ENCODE measurements at places on chromosomes 5 and 9.

DNA sequence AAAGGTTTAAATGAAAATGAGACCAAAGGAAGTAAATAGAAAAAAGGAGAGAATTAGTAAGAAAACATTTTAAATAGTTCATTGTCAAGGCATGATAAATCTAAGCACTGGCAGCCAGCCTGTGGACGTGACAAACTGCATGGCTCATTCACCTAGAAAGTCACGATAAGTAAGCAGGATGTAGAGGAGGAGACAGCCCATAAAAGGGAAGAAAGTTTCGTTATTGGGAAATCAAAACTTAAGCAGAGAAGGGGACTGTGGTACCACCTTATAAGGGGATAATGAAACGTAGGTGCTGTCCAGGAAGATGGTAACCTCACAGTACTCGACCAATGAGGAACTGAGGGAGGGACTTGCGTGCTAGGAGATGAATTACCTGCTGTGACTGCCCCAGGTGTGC, 494.5 kb upstream of the GRAMD2B start:
- no peak for DNase-seq

DNA sequence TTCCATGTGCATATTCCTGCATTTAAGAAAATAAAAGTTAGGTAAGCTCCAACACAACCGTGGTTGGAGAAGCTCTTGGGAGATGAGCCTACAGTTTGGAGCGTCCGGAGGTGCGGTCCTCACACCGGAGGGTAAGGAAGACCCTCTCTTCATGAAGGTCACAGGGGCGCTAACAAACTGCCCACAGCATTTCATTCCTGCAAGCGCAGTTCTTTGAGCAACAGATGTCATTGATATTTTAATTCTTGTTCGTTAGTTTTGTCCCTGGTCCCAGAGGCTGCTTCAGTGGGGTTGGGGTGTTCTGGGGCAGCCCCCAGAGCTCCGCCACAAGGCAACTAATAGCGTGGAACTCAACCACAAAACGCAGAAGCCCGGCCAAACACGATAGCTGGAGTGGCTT, 376.2 kb downstream of the IRX2 start:
- DNase-seq, result no peak

DNA sequence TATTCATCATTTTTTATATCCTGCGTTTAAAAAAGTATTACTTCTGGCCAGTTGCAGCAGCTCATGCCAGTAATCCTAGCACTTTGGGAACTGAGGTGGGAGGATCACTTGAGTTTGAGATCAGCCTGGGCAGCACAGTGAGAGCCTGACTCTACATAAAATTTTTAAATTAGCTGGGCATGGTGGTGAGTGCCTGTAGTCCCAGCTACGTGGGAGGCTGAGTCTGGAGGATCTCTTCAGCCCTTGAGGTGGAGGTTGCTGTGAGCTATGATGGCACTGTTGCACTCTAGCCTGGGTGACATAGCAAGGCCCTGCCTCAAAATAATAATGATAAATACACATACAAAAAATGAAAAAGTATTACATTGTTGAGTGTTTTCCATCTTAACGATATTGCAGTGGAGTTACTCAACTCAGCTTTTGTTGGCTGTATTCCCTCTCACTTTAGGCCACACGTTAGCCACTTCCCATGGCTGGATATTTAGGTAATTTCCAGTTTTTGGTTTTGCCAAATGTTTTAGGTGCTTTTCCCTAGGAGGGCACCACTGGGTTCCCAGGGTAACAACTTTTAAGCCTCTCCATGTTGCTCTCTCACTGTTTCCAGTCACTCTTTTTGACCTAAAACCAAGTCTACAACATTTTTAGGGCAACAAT, 20.6 kb downstream of the SHB start:
- no peak for DNase-seq

GRCh38 chr5:155605920-155606319, 592.4 kb downstream of the KIF4B start:
- DNase-seq, result no peak

- DNase-seq, result no peak
Measured at GRCh38 chr5:167217097-167217743, 1074.2 kb upstream of the WWC1 start.

DNA sequence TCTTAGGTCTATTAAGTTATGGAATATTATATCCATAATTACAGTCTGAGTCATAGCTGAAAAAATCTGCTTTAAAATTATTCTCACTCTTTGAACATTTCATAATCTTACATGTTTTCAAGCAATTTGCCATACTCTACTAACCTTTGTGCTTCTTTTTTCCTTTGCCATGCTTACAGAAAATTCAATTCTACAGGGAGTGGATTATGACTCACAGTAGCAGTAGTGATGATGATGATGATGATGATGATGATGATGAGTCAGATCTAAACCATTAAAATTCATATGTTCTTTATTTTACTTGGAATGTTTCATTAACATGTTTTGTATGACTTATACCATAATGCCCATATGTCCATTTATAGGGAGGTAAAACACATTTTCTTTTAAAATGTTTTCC, 207.1 kb downstream of the VPS13A start:
- DNase-seq, result no peak

DNA sequence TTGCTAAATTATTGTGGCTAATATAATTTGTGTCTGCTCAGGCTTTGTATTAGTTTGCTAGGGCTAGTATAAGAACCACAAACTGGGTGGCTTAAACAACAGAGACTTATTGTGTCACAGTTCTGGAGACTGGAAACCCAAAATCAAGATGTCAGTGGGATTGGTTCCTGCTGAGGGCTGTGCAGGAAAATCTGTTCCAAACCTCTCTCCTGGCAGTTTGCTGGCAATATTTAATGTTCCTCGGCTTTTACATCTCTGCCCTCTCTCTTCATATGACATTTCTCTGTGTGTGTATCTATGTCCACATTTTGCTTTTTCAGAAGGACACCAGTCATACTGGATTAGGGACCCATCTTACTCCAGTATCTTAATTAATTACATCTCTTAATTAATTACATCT, 498.8 kb upstream of the CD180 start:
- DNase-seq, result no peak

- DNase-seq, result no peak
Measured at GRCh38 chr5:7464182-7464581, 68.2 kb downstream of the ADCY2 start.

GRCh38 chr5:78065663-78066062, 228.8 kb downstream of the AP3B1 start:
- DNase-seq, result no peak

- DNase-seq, result no peak
Measured at GRCh38 chr5:175015028-175015685, 290.8 kb downstream of the MSX2 start.

DNA sequence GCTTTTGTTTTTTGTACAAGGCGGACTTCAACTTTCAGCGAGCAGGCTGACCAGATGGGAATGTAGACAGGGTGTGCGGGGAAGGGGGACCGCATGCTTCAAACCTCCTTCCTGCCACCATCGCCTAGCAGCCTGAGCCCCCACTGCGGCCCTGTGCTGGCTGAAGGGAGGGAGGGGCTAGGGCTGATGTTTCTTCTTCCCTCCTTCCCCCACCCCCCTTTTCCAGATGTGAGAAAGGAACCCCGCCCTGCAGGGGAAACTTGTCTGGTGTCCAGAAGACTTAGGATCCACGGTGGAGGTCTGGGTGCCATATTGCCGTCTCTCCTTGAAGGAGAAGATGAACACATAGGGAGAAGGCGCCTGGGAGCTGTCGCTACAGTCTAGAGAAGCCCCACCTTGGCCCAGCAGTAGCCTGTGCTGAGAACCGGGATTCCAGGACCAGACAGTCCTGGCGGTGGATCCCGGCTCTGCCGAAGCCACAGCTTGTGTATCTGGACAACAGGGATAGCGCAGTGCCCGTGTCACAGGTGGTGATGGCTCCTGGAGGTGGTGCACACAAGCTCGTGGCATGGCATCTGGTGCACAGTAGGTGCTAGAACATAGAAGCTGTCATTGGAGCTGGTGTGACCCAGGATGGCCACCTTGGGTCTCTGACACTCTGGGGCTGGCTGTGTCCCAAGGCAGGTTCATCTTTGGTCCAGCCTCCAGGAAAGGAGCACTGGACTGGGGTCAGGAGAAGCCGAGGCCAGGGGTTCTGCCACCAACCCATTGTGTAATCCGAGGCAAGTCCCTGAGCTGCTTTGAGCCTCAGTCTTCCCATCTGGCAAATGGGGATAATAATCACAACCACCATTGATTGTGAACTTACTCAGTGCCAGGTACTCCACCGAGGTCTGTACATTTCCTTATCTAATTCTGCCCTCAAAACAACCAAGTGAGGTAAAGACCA, 205.6 kb downstream of the C9orf50 start:
- no peak for DNase-seq

GRCh38 chr9:18668944-18669343, 195.0 kb downstream of the ADAMTSL1 start:
- DNase-seq, result no peak

DNA sequence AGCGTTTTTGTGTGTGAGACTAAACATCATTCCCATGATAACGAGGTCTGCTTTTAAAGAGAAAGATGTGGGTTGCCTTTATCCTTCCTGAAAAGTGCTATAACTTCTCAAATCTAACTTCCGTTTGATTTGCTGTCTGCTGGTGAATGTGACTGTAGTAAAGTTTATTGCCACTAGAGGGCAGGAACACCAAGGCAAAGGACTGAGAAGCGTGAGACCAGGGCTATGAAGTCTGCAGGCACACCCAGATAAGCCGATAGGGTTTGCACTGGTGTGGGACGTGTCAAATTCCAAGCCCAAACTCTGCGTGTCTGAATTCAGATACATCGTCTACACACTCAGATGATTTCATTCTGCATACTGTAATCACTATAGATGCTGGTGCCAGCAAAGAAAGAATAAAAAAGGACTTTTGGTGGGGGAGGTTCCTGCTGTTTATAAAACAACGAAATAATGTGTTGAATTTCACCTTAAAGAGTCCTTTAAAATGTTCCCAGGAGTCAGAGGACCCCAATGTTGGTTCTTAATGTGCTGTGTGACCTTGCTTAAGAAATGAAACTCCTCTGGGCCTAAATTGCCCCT, 87.2 kb downstream of the PTTG1 start:
- DNase-seq, result peak; percentile 48

GRCh38 chr9:36148311-36149051, 11.9 kb downstream of the GLIPR2 start:
- DNase-seq, result peak; percentile 88

GRCh38 chr5:119302916-119303897, 52.6 kb upstream of the TNFAIP8 start:
- DNase-seq, result no peak

DNA sequence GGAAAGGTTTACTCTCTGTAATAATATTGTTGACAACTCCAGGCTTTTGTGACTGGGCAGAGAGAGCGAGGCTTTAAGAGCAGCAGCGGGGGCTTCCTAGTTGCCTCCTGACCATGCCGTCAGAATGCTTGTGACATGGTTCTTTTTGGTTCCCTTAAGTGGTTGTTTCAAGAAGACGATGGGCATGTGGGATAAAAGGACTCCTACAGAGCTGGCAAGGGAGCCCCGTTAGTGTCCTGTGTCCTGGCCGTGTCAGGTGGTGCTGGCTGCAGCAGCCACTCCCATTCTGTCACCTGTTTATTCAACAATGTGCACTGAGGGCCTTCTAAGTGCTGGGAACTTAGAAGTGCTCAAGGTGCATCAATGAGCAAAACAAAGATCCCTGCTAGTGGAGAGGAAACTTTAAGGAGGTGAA, 19.7 kb downstream of the LCP2 start:
- DNase-seq, result no peak

DNA sequence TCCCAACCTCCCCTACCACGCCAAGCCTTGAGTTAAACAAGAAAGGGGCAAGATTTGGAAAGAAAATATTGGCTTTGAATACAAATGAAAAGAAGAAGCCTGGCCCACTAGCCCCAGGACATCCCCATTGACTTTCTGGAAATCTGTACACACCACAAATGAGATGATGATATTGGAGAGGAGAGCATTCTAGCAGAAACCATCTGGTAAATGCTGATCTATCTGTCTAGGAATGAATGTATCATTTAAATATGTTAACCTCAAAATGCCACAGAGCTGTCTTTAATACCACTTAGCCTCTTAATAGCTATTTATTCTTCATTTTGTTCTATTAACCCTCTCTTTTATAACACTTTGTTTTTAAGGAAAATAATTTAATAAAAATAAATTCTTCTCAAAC, 270.2 kb upstream of the PDE4D start:
- no peak for DNase-seq

DNA sequence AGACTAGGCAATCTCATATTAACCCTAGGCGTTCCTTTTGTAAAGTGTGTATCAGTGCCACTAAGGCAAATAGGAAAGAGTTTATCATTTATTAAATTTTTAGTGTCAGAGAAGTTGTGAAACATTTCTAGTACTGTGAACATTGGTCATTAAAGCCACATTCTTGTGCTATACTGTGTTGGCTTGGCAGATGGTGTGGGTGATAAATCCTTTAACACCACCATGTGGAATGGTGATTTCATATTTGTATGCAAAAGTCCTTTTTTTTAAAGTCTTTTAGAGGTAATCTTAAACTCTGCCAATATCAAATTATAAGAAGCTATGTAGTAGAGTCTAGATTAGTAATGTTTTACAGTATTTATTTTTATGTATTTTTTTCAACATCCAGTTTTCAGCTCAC, 18.1 kb downstream of the SLC12A2 start:
- DNase-seq, result no peak

- DNase-seq, result no peak
Measured at GRCh38 chr5:150603491-150603890, 37.0 kb upstream of the SYNPO start.

DNA sequence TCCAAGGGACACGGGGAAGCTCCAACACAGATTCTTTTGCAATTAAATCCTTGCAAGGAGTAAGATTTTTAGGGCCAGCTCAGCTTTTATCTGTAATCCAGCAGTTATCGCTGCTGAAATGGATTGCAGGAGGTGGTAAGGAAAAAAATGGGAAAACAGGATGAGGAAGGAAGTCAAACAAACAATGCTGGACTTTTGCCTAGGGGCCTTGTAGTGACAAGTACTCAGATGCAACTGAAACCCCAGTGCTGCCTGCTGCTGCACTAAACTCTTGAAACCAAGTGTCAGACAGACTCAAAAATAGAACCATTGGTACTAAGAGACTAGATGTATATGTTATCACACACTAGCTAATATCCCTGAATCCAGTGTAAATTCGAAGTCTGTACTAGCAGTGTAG, 309.2 kb downstream of the CTNND2 start:
- DNase-seq, result no peak

- DNase-seq, result no peak
Measured at GRCh38 chr9:9792144-9792857, 820.5 kb downstream of the PTPRD start.

DNA sequence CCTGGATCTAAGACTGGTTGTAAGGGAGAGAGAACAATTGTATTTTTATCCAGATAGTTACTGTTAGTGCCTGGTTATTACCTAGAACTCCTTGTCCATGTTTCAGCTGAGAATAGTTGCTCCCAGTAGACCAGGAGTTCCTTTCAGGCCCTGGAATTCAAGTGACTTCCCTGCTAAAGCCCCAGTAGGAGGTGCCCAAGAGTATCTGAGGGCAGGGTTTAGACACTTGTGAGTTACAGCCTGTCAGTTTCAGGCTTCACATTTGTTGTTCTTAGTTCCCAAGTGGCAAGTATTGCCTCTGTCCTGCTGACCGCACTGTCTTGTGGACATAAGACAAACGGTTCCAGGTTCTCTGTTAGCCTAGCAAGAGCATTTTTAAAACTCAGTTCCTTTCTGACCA, 743.9 kb upstream of the SEMA6A start:
- DNase-seq, result no peak
